MCF 10A (cell line): ENCODE measurements at places on chromosomes 1 and 21. TPM values are rescaled to one million over a fixed set of nuclear protein-coding genes. Genes with fewer than 3 reads are reported as not detected.

DNA sequence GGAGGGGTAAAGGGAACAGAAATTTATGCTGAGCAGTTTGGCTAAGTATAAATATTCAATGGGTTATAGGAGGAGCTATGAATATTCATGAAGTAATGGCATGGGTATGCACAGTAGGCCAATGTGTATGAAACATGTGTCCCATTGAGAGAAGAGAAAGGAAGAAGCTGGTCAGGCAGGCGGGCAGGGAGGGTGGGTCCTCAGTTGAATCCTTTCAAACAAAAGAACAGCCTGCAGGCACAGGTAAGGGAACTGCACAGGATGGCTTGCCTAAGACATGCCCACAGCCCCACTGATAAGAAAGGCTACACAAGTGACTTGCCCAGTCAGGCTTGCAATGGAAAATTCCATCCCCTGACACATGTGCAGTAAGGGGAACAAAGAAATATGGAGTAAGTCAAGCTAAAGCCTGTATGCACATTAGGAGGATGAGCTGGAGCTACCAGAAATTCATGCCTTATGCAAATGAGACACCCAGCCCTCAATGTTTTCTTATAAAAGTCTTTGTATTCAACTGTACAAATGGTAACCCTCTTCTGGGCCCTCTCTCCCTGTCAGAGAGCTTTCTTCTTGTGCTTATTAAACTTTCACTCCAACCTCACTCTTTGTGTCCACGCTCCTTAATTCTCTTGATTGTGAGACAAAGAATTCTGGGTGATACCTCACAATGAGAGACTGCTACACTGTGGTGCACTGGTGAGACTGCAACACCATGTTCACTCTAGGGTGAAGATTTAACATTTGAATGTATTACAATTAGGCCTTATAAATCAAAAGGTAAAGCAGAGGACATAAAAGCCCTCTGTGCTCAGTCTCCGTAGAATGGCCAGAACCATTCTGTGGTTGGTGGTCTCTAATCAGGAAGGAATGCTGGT, 96.5 kb downstream of the ATP1B1 start:
- peak overlapping the region; percentile 21 for H3K27ac ChIP-seq
- H3K27me3 ChIP-seq: no peaks in the 10 kb centered on the region
- no peaks in the 10 kb centered on the region for H3K36me3 ChIP-seq
- DNase-seq: no peak
- H3K4me3 ChIP-seq: no peak overlapping the region

Gene RXRG
- not detected in 2 replicates for total RNA-seq

DNA sequence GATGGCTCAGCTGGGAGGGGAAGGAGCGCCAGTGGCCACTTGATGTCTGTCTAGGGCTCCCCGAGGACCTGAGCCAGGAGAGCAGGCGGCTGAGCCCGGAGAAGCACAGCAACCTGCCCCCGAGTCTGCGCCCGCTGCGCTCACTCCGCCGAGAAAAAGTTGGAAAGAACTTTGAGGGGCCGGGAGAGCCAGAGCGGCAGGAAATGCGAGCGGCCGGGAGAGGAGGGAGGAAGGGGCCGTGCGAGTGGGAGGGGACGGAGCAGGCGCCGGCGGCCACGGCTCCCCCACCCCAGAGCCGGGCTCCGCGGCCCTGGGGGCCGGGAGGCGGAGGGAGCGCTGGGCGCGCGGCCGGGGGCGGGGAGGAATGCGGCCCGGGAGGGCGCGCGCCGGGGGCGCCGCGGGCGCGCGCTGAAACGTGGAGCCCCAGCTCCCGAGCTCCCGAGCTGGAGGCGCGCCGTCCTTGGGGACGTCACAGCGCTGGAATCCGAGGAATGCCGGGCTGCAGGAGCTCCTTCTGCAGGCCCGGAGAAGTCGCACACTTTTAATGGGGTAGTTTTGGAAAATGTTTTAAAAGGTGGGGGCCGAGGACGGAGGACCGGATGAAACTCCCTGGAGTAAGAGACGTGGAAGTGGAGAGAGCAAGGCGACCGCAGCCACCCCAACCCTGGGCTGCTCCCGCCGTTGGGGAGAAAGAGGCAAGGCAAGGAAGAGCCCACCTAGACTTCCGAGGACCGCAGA, at the start of gene PTPN14:
Gene PTPN14 (minus strand): TSS at position 167 of the 738 bp plus-strand sequence. CDS start 86,799 bp downstream, outside the sequence.
- peaks cover 13% of the 10 kb centered on the region for H3K36me3 ChIP-seq
- H3K27ac ChIP-seq: peak within 1 kb of the TSS; percentile 90
- H3K27me3 ChIP-seq: no peaks in the 10 kb centered on the region
- H3K4me3 ChIP-seq: peak within 1 kb of the TSS; percentile 89
- DNase-seq: peak; percentile 97
- H3K4me1 ChIP-seq: peaks cover 39% of the 10 kb centered on the region

DNA sequence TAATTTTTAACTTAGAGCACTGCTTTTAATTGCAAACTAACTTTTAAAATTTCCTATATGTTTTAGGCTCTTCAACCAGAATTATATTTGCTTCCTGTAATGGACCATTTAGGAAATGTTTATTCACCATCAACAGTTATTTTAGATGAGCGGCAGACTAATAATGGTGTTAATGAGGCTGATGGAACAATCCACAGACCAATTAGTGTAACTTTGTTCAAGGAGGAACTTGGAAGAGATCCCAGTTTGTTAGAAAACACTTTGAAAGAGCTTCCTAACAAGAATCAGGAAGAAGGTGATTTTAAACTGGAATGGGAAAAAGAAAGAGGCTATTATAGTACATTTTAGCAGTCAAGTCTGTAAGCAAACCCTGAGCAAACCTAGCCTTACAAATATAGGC, 19.4 kb upstream of the GNG5 start:
- no peak overlapping the region for H3K4me3 ChIP-seq
- H3K36me3 ChIP-seq: peaks cover 13% of the 10 kb centered on the region
- DNase-seq: no peak
- no peaks in the 10 kb centered on the region for H3K4me1 ChIP-seq
- H3K27me3 ChIP-seq: no peaks in the 10 kb centered on the region

- no peak for DNase-seq
- H3K4me3 ChIP-seq: no peak overlapping the region
- H3K4me1 ChIP-seq: no peaks in the 10 kb centered on the region
- peaks cover 16% of the 10 kb centered on the region for H3K27me3 ChIP-seq
- no peak overlapping the region for H3K27ac ChIP-seq
These were observed 27.8 kb upstream of the CYP4A11 start for GRCh38 chr1:46969014-46969619.

Gene FNDC10
- 4.3 and 5.1 TPM in 2 replicates for total RNA-seq

- H3K36me3 ChIP-seq: peaks cover 7% of the 10 kb centered on the region
- H3K27ac ChIP-seq: no peak overlapping the region
- no peak for DNase-seq
- peaks cover 5% of the 10 kb centered on the region for H3K4me1 ChIP-seq
- H3K4me3 ChIP-seq: no peak overlapping the region
These were observed 54.7 kb downstream of the RHBG start for GRCh38 chr1:156423422-156424352.

Gene OVAAL
- not detected in 2 replicates for total RNA-seq

Gene CXADR
- total RNA-seq: 7.9 TPM in 2 replicates

DNA sequence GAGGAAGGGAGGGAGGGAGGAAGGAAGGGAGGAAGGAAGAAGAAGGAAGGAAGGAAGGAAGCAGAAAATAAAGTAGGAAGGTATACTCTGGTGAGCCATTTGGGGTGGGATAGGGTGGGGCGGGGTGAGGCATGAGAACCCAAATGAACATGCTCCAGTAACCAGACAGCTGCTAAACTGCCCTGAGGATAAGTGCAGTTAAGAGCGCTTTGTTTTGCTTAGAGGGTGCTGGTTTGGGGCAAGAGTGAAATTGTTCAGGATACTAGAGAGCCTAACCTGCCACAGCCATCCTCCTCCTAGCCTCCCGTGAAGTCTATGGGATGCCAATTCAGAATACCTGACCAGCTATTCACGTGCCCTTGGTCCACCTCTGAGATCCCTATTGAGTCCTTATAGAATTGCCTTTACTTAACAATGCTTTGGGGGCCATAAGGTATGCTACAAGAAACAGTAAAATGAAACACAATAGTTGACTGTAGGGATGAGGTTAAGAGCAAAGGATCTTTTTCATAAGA, 59.0 kb upstream of the ATF3 start:
- no peak overlapping the region for H3K27ac ChIP-seq
- no peaks in the 10 kb centered on the region for H3K27me3 ChIP-seq
- no peaks in the 10 kb centered on the region for H3K36me3 ChIP-seq
- H3K4me3 ChIP-seq: no peak overlapping the region
- peaks cover 9% of the 10 kb centered on the region for H3K4me1 ChIP-seq

GRCh38 chr1:203276408-203276807, 28.9 kb upstream of the BTG2 start:
- H3K4me3 ChIP-seq: no peak overlapping the region
- H3K4me1 ChIP-seq: peaks cover 21% of the 10 kb centered on the region
- no peaks in the 10 kb centered on the region for H3K27me3 ChIP-seq

DNA sequence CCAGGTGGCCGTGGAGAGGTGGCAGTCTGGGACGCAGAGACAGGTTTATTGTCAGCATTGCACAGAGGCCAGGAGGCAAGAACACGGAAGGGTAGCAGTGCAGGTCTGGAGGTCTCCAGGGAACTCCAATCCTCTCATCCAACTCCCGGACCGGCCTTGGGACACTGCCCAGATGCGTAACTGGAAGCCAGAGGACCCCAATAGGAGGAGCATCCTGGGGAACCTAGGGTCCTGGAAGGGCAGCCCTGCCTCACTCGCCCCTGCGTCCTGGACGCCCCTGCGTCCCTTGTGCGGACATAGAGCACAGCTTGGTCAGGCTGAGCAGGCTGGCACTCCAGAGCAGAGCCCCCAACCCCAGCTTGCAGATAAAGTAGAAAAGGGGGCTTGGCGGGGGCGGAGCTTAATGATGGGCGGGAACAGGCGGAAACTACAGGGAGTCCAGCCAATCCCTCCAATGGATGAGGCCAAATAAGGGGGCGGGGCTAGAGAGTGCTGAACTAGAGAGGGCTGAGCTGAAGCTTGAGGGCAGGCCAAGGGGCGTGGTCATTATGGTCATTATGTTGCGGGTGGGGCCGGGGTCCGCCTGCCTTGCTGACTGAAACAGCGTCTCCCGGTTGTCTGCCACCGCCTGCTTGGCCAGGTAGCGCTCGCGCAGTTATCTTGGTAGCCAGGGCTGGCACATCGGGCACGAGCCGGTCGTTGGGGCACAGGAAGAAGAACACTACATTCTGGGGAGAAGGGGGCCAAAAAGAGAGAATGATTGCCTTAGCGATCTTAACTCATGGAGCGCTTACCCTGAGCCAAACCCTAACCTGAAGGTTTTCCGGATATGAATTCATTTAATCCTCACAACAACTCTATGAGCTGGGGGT, 3.7 kb upstream of the ARHGEF19 start:
- no peak overlapping the region for H3K4me3 ChIP-seq
- no peak overlapping the region for H3K27ac ChIP-seq

DNA sequence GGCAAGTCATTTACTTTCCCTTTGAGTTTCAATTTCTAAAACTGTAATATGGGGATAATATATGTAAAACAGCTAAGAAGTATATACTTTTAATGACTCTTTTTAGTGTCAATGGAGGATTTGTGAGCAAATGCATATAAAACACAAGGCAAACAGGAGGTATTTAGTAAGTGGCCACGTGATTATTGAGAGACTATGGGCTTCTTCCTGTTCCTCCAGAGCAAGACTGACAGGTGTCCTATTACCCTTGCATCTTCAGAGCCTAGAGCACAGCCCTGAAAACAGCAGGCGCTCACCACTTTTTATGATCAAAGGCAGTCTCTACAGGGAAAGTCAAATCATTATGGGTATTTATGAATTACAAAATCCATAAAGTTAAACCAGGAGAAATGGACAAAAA, 941 bp upstream of the ROR1 start:
- no peak for DNase-seq
- peak overlapping the region; percentile 93 for H3K4me3 ChIP-seq
- peaks cover 16% of the 10 kb centered on the region for H3K4me1 ChIP-seq
- no peaks in the 10 kb centered on the region for H3K27me3 ChIP-seq
- H3K36me3 ChIP-seq: no peaks in the 10 kb centered on the region

- no peak overlapping the region for H3K27ac ChIP-seq
- H3K27me3 ChIP-seq: peaks cover 67% of the 10 kb centered on the region
- H3K4me3 ChIP-seq: no peak overlapping the region
- DNase-seq: no peak
These were observed 43.4 kb upstream of the WNT4 start for GRCh38 chr1:22186311-22186710.

DNA sequence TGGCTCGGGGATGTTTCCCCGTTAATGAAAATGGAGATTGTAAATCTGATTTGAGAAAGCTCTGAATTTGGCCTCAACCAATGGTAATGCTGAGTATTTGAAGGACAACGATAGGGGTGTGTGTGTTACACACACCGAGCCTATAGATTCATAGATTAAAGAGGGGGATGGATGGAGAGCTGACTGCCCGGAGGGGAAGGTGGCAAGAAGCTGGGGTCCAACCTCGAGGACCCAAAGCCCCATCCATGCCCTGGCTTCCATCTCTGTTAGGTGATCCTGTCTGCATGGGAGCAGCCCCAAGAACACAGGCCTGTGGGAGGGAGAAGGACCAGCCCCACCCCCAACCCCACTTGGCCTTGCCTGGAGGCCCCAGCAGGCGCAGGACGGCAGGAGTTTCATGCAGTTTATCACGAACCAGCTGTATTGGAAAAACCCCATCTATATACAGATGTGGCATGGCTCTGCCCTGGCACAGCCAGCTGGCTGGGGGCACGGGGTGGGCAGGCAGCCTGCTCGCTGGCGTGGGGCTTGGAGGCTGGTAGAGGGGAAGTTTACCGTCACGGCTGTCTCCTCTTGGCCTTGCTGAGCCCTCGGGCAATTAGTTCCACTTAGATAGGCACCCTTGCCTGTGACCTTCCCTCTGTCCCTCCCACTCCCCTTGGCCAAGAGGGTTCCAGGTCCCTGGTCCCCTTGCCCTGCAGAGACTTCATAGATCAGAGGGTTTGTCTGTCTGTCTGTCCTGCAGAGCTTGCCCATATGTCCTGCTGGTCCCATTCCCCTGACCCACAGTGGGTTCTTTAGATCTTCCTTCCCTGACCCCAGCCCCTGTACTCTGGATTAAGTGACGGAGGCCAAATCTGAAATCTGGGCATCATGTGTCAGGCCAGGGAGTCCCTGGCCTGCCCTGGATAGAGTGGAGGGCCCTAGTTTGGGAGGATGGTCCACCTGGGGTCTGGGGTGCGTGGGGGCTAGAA, 3.0 kb downstream of the HSPB7 start:
- H3K27ac ChIP-seq: no peak overlapping the region
- H3K27me3 ChIP-seq: no peaks in the 10 kb centered on the region
- no peak overlapping the region for H3K4me3 ChIP-seq
- peaks cover 19% of the 10 kb centered on the region for H3K4me1 ChIP-seq
- H3K36me3 ChIP-seq: no peaks in the 10 kb centered on the region
- DNase-seq: no peak

Gene GBP6
- total RNA-seq: not detected in 2 replicates

Gene FGR
- total RNA-seq: not detected in 2 replicates

GRCh38 chr21:26394341-26394740, 178.7 kb downstream of the CYYR1 start:
- H3K36me3 ChIP-seq: peaks cover 5% of the 10 kb centered on the region
- H3K27me3 ChIP-seq: no peaks in the 10 kb centered on the region
- no peak for DNase-seq
- H3K4me1 ChIP-seq: peaks cover 28% of the 10 kb centered on the region

- peaks cover 67% of the 10 kb centered on the region for H3K36me3 ChIP-seq
- no peak overlapping the region for H3K27ac ChIP-seq
- H3K4me3 ChIP-seq: no peak overlapping the region
- H3K27me3 ChIP-seq: no peaks in the 10 kb centered on the region
These were observed 20.3 kb upstream of the SH3BGRL3 start for GRCh38 chr1:26259578-26259977.

Gene SNAP47
- 38.0 and 44.0 TPM in 2 replicates for total RNA-seq
